HepG2 (cell line): ENCODE measurements at places on chromosomes 16 and 17.

DNA sequence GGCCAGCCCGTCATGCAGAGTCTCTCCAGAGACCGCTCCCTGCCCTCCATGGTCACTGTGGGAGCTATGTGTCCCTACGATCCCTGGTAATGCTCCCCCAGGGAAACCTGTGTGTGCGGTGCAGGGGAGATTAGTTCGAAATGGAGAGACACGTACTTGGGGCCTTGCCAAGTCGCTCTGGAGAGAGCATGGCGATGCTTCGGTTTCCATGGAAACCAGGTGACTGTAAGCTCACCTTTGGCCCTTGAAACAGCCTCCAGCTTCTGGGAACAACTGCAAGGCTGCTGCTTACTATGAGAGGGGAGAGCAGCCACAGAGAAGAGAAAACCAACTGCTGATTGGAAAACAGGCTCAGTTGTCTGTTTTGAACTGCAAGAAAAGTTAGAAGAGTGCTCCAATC lies 879.7 kb upstream of the EEF2KMT start:
- no peaks in the 10 kb centered on the region; the same call in 1 of the 2 replicates for H3K27me3 ChIP-seq
- DNase-seq: no peak
- no peaks in the 10 kb centered on the region for H3K4me1 ChIP-seq
- H3K4me3 ChIP-seq: no peak overlapping the region

GRCh38 chr16:86865851-86866662 lies 287.7 kb downstream of the FOXL1 start:
- DNase-seq: no peak
- no peaks in the 10 kb centered on the region for H3K4me1 ChIP-seq
- no peak overlapping the region for H3K27ac ChIP-seq

GRCh38 chr17:81043319-81043724 lies 8.4 kb downstream of the BAIAP2 start:
- H3K27ac ChIP-seq: peak overlapping the region; percentile 74
- H3K4me1 ChIP-seq: peaks cover 98% of the 10 kb centered on the region
- no peak for DNase-seq
- peaks cover 4% of the 10 kb centered on the region for H3K36me3 ChIP-seq
- peak overlapping the region; percentile 77 for H3K4me3 ChIP-seq

- no peak overlapping the region for H3K4me3 ChIP-seq
- no peak for DNase-seq
- H3K36me3 ChIP-seq: no peaks in the 10 kb centered on the region
- H3K27me3 ChIP-seq: peaks cover 42% of the 10 kb centered on the region
- no peak overlapping the region for H3K27ac ChIP-seq
Observed at GRCh38 chr17:48441862-48442261, 11.8 kb upstream of the SKAP1 start.

DNA sequence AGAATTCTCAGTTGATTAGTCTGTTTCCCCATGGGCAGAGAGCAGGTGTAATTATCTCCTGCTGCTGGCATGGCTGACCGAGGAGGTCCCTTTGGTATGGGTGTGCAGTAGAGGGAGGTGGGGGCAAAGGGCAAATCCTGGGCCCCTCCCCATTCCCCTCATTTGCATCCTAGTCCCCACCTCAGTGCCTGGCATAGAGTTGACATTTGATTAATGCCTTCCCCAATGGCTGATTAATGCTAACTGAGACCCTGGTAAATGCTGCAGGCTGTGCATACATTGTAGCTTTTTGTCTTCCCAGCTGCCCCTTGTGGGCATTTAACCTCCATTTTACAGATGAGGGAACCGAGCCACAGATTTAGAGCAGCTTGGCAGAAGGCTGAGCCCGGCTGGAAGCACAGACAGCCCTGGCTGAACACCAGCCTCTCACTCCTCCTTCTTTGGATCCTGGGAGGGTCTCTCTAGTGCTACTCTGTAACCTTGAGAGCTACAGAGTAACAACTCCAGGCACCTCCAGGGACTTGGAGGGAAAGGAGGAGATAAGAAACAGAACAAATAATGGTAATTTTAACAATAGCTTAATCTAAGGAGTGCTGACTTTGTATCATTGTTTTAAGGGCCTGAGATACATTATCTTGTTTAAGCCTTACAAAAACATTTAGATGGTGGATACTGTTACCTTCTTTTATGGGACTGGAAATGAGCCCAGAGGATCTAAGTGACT lies 5.1 kb downstream of the PLCG2 start:
- no peak overlapping the region for H3K27ac ChIP-seq
- no peak for DNase-seq
- H3K36me3 ChIP-seq: no peaks in the 10 kb centered on the region
- no peak overlapping the region for H3K4me3 ChIP-seq
- peaks cover 55% of the 10 kb centered on the region for H3K27me3 ChIP-seq
- no peaks in the 10 kb centered on the region for H3K4me1 ChIP-seq

DNA sequence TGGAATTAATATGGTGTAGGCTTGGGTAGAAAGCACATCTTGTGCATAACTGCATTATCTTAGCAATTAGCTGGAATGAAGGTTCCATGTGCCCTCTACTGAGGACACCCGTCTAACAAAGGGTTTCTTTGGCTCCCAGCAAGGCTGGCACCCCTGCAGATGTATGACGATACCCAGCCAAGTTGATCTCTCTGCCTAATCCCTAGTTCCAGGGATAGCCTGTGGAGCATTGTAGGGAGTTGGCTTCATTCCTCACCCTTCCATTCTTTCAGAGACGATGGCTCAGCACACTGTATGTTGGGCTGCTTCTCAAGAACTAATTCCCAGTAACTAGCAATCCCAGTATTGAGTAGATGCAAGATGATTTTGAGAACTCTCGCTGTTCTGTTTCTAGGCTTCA lies 182.5 kb downstream of the SNX29 start:
- H3K27ac ChIP-seq: no peak overlapping the region
- no peaks in the 10 kb centered on the region for H3K27me3 ChIP-seq
- H3K4me1 ChIP-seq: no peaks in the 10 kb centered on the region; the same call in 1 of the 2 replicates
- no peaks in the 10 kb centered on the region for H3K36me3 ChIP-seq
- no peak overlapping the region for H3K4me3 ChIP-seq
